Activated CD4-positive, alpha-beta T cell treated with anti-CD3 and anti-CD28 coated beads, Interleukin-2, amount 50 U/mL, for 48 hours (primary cell): ENCODE measurements at places on chromosomes 2 and 18.

DNA sequence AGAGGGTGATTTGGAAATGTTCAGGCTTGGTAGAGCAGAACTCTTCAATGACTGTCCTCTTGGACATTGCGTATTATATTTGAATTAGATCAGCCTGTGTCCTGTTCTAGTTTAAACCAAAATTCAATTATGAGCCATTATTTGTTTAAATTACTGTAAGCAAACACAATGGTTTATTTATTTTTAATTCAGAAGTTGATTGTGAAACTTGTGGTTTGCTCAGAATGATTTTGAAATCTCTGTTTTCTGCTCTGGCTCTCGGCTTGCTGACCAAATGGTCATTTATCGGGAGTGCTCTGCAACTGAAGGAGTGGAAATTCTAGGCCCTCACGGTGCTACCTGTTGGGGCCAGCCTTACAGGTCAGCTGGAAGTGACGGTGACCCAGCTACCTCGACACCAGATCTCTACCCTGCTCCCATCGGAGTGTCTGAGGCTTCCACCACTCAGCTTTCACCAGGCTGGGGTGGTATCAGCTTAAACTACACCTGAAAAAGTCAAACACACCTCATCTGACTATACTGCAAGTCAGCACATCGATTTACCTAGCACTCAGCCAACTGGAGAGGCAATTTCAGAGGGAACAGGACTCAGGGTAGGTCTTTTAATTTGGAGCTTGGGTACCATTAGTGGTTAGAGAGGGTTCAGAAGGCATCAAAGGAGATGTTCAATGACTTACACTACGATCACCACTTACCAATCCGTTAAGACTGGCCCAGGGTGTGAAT, 36.8 kb upstream of the GPD2 start:
- DNase-seq = peak; percentile 3

GRCh38 chr2:234269769-234270204, 219.3 kb downstream of the SPP2 start:
- DNase-seq = no peak

- peak; percentile 25 for DNase-seq
These were observed 56.0 kb upstream of the RAB6C start for GRCh38 chr2:129923265-129924091.

GRCh38 chr2:54658564-54659071, 64.8 kb upstream of the EML6 start:
- no peak for DNase-seq

DNA sequence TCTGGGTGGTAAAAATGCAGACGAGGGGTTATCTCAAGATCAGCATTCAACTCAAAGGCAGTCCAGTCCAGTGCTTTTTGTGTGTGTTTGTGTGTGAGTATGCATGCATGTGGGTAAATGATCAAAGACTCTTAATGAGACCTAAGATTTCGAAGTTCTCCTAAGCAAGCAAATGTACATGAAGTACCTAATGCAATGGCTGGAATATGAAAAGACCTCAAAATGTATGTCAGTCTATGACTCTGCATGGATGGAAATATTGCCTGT, 151.0 kb upstream of the L3MBTL4 start:
- no peak for DNase-seq

- DNase-seq = no peak
These were observed 4.9 kb upstream of the GPC1 start for GRCh38 chr2:240430595-240430994.

- no peak for DNase-seq
These were observed 114.9 kb upstream of the RAB27B start for GRCh38 chr18:54713386-54713785.

DNA sequence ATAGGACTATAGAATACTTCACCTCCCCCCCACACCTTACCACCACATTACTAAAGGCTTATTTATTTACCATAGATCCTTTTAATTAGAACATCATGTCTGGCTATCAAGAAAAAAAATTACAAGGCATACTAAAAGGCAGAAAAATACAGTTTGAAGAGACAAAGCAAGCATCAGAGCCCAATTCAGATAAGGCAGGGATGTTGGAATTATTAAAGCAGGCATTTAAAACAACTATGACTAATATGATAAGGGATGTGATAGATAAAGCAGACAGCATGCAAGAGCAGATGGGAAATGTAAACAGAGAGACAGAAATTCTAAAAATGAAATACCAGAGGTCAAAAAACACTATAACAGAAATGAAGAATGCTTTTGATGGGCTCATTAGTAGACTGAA, 55.4 kb upstream of the SMIM21 start:
- DNase-seq = no peak

GRCh38 chr2:190634381-190634780, 14.5 kb upstream of the NAB1 start:
- DNase-seq = no peak

DNA sequence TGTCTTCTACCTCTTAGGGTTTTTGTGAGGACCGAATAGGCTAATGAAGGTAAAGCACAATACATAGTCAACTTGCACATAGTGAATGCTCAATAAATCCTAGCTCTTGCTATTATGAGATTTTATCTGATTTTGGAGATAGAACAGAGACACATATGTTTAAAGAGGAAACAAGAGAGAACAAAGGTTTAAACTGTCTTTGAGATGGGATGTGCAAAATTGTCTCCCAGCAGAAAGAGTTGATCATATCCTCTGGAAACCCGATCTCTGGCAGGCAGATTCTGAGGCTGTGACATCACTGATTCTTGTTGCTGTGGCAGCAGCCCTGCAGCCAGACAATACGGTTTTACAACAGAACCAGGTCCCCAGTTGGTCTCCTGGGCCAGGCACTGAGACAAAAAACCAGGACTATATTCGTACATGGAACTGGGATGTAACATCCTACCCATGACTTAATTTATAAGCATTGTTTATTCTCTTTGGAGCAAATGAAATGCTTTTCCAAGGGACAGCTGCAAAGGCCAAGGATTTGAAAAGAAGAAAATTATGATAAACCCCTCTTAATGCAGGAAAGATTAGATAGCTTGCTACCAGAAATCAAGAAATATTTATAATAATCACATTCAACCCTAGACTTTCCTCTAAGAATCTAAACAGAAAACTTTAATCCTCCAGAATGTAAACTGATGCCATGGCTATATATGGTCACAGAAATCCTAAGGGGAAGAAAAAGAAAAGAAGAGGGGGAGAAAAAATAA, 80.2 kb downstream of the SLC8A1 start:
- no peak for DNase-seq

- no peak for DNase-seq
These were observed 30.1 kb downstream of the KCTD18 start for GRCh38 chr2:200479692-200480265.

- no peak for DNase-seq
These were observed 60.6 kb downstream of the CCDC74A start for GRCh38 chr2:131588152-131588873.

DNA sequence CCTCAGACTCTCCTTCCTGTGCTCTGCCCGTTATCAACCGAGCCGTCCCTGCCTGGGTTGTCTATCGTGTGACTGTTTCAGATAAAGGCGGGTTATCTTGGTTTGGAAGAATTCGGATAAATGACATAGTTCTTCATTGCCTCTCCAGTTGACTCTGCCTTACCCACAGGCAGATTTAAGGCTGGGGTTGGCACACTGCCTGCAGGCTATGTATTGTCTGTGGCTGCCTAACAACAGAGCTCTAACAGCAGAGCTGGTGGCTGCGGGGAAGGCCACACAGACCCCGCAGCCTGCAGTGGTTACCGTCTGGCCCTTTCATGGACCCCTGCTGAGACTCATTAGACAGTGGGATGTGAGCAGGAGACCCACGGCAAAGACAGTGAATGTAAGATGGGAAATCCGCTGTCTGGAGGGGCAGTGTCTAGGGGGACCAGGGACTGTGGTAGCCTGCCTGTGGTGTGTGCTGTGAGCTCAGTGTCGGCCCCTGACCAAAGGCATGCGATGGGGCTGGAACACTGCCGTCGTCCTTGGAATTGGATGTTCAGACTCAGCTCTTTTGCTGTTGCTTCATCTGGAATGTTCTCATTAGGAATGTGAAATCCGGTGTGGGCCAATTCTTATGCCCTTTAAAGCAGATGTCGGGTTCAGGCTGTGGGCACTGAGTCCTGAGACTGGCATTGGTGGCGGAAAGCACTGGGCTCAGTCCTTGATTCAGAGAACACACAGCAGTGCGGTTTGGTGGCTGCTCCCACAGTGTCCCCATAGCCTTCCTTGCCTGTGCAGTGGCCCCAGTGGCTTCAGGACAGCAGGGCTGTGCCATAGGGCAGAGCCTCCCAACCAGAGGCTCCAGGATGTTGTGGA, 44.5 kb downstream of the SH3RF3 start:
- DNase-seq = no peak

GRCh38 chr2:1422131-1422530, 8.9 kb downstream of the TPO start:
- no peak for DNase-seq

- no peak for DNase-seq
These were observed 84.5 kb upstream of the PGAP1 start for GRCh38 chr2:197011021-197011417.

- DNase-seq = no peak
These were observed 4.4 kb downstream of the EHD3 start for GRCh38 chr2:31238126-31238905.

DNA sequence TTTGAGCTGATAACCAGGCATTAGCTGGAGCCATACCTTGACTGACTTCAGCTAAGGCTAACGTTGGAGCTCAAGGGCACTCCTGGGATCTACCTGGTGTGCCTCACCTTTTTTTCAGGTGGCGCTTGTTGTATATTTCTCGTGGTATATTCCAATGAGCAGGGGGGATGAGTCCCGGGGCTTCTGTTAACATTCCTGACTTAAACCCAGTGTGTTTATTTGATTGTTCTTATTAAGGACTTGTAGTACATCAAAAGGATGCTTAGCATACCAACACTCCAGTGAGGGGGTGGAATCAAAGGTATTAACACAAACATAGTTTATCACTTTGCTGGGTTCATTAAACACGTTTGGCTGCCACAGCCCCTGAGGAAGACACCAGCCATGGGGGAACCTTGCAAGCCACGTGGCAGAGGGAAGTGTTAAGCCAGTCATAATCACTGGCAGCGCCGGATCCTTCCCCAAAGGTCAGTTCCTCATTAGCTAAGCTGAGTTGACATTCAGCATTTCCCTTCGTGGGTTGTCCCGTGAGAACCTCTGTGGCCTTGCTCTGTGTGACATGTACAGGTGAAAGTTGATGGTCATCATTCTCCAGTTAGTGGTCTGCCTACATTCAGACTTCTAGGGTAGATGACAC, 119.5 kb upstream of the MCFD2 start:
- no peak for DNase-seq

GRCh38 chr2:119758881-119759450, 756 bp upstream of the PTPN4 start:
- no peak for DNase-seq

- no peak for DNase-seq
These were observed 317.4 kb upstream of the ETAA1 start for GRCh38 chr2:67079729-67080128.

DNA sequence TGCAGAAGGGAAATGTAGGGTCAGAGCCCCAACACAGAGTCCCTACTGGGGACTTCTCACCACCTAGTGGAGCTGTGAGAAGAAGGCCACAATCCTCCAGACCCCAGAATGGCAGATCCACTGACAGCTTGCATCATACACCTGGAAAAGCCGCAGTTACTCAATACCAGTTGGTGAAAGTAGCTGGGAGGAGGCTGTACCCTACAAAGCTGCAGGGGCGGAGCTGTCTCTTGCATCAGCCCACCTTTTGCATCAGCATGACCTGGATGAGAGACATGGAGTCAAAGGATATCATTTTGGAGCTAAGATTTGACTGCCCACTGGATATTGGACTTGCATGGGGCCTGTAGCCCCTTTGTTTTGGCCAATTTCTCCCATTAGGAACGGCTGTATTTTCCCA, 237.3 kb downstream of the CALCRL start:
- DNase-seq = no peak

DNA sequence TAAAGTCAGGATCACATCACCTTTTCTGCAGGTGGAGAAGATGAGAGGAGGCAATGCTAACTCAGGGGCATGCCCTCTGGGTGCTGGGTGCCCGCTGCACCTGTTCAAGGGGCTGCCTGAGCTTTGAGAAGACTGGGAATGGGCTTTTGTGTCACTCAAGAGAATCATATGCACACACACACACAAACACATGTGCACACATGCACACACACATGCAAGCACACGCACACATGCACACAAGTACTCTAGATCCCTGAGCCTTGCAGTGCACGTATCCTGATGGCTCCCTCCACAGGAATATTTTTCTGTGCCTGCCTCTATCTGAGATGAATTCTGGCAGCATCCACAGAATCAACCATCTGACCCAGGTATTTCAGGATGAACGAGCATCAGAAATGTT, 110.0 kb upstream of the TEX51 start:
- DNase-seq = no peak

- DNase-seq = no peak
These were observed 56.7 kb upstream of the ZNF236 start for GRCh38 chr18:76765649-76766048.

- DNase-seq = no peak
These were observed 47.9 kb upstream of the KCNF1 start for GRCh38 chr2:10863837-10864236.

- no peak for DNase-seq
These were observed 458.4 kb downstream of the THSD7B start for GRCh38 chr2:137223722-137224121.

DNA sequence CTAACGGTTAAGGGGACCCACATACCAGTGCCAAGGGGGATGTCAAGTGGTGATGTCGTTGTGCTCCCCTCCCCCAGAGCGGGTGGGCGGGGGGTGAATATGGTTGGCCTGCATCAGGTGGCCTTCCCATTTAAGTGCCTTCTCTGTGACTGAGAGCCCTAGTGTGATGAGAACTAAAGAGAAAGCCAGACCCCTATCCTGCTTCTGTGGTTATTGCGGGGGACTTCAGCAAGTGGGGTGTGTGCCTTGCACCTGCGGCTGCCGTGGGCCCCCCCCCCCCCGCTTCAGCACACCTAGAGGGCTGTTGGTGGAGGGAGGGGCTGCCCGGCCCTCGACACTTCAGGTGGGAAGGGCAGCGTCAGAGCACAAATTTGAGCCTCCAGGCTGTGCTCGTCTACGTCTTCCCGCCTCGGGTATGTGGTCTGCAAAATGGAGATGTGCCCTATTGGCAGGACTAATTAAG, 6.1 kb downstream of the CTDSP1 start:
- DNase-seq = peak; percentile 32

- DNase-seq = no peak
These were observed 273.2 kb downstream of the MTX2 start for GRCh38 chr2:176542476-176542875.

DNA sequence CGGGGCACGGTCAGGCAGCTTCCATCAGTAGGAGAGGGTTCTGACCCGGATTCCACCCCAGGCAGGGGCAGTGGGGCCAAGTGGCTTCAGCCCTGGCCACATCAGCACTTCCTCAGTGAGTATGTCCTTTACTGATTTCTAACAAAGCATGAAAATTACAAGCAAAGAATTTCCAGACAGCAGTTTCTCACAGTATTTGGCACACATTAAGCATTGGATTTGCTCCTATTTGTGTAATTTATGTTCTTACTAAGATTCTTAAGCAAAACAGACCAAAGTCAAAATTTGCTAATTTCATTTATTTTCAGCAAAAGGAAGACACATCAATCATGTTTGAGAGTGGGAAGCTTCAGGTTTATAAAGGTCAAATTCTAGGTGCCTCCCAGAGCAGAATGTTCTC, 73.3 kb upstream of the NFATC1 start:
- no peak for DNase-seq
